CD4-positive, alpha-beta T cell treated with Interleukin-6 for 4 hours (primary cell): ENCODE measurements at places on chromosomes 6 and 20.

DNA sequence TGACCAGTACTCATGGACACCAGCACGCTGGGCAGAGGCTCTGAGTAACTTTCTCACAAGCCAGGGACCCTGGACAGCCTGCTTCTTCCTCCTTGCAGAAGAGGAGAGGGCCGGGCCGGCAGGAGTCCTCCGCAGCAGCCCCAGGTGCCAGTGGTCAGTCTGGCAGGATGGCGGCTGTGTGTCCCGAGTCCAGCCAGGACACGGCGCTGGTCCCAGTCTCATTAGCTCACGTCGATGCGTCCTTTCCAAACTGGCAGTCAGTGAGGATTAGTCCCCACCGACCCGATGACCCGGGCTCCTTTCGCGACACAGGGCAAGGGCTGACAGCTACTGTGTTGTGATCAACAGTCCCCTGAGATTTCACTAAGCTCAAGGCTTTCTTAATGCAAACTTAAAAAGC lies 267.0 kb downstream of the TAF4 start:
- no peak for DNase-seq

- peak; percentile 12 for DNase-seq
Observed at GRCh38 chr6:29917857-29918256, 24.5 kb upstream of the HLA-A start.

- no peak for DNase-seq
Observed at GRCh38 chr20:32072168-32072750, 20.2 kb downstream of the HCK start.

DNA sequence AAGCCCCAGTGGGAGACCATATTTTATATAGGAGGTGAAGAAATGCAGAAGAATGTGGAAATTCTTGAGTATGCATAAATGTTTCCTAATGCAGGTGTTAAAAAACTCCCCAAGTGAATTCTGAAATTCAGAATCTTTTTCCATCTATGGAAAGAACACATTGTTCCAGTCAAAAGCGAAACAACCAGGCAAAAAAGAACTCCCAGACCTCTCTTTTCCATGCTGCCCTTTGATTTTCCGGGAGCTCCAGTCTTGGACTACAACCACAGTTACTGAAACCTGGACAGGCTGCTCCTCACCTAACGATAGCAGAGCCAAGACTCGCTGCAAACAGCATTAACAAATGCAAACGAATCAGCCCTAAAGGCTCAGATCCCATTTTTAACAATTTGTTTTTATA lies 108.7 kb upstream of the CNKSR3 start:
- no peak for DNase-seq

- peak; percentile 48 for DNase-seq
Observed at GRCh38 chr20:47220161-47220582, 136.3 kb downstream of the ZMYND8 start.

DNA sequence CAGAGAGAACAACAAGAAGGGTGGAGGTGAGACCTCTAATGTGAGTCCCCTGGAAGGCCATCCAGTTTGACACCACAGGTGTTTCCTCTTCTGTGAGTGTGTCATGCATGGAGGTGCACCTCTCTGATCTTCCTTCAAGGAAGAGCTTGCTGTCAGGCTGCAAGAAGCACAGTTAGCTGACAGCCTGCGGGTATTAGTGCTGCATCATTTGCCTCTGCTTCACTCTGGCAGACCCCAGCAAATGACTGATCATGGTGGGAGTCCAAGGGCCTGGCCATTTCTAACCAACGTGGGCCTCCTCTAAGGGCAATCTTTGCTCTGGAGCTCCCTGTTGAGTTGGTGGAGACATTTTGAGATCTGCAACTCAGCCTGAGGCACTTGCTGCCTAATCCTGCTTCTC lies 206.3 kb downstream of the EPHA7 start:
- DNase-seq: no peak

GRCh38 chr6:139600343-139600742 lies 225.9 kb upstream of the CITED2 start:
- DNase-seq: no peak

DNA sequence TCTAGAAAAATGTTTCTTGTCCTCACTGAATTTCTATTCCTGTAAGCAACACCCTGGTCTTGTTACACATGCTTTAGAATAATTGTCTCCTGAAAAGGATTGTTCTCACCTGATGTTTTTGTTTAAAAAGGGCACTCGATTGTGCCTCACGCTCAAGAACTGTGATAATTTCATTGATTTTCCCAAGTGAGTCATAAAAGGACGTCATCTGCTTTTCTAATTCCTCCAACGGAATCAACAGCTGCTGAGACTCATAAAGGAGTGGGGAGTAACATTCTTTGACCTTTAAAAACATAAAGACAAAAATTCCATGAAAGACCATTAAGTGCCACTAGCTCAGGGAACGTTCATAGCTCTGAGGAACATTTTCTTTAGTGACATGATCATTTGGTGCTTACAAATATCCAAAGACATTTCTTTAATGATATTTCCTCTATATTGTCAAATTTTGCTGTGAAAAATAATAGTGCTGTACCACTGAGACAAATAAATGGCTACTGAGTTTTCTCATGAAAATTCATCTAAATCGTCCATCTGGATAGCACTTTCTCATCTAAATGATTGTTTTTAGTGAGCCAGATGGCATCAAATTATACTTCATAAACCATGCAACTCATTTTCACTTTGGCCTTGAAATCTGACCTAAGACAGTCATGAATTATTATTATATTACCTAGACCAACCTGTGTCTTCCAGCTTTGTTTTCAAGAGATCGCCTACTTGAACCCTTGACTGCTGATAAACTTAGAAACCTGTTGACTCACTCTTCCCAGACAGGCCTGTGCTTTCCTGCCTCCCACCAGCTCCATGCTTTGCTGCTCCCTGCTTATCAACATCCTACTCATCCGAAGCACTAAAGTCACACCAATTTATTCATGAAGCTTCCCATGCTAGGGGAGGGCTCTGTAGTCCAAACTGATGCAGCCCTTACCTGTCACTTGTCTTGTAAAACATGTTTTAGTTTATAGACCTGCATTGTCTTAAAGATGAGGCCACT lies 178.2 kb downstream of the SYNE1 start:
- DNase-seq: no peak

- DNase-seq: no peak
Observed at GRCh38 chr20:4918473-4918872, 82.8 kb downstream of the SLC23A2 start.
